ENCODE measurements at places on chromosomes 7 and 10.

DNA sequence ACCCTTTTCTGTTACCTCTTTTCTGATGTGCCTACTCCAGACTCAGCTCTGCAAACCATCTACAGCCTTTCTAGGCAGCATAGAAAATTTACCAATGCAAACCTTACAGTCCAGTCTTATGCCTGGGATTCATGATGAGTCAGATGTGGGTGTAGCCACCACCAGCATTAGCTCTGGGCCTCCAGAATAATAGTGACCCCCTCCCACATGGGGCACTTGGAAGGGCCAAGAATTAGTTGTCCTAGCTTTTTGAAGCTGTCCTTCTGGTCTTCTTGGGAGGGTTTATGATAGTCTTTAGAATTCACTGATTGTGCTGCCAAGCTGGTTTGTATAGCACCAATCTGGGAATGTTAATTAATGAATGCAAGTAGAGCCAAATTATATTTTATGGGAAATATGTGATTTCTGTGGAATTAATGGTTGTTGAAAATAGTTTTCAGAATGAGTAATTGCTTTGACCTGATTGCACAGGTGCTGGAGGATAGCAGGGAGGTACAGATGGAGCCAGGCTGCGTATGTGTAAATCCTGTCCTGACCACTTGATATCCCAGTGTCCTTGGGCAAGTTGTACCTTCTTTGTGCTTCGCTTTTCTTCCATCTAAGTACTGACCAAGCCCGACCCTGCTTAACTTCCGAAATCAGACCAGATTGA is 94.8 kb downstream of the CPED1 start:
- DNase-seq, result no peak

- no peak for DNase-seq
Measured at GRCh38 chr10:114279901-114280644, 41.0 kb downstream of the VWA2 start.

GRCh38 chr7:133688483-133689239 is 435.8 kb downstream of the EXOC4 start:
- no peak for DNase-seq

GRCh38 chr7:108054537-108054936 is 51.6 kb upstream of the LAMB1 start:
- DNase-seq, result no peak

GRCh38 chr10:44913350-44914081 is 2.4 kb downstream of the TMEM72 start:
- no peak for DNase-seq

- DNase-seq, result no peak
Measured at GRCh38 chr7:27619492-27619891, 43.2 kb downstream of the HIBADH start.

DNA sequence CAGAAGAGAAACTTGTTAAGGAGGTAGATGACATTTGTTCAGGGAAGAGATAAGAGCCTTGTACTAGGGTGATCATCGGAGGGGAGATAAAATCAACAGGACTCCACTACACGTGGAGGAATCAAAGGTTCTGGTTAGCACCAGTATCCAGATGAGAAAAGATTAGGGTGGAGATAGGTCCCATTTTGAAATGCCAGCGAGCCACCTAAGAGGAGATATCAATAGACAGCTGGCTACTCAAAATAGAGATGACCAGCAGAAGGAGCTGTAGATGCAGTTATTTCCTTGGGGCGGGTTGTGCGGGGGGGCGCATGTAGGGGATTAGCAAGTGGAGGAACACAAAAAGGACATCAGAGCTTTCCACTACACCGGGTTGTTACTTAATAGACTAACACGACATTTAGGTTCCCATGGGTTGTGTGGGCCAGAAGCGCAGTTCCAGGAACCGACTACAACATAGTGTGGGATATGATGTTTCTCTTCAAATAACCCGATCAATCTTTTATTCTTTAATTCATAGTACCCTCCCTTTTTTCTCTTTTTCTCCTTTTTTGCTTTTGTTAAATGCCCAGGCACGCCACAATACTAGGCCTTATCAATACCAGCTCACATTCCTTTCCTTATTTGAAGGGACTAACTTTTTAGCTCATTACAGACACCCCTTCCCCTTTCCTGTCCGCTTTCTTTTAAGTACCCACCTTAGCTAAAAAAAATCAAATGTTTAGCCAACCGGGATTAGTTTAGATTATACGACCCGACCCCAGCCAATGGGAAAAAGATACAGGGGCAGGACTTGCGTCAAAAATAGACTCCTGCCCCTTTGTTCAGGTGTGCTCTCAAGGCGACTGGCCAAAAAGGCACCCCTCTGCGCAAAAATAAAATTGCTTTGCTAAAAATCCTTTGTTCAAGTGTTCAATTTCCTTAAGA is 2.0 kb upstream of the KIF11 start:
- DNase-seq, result peak; percentile 46

DNA sequence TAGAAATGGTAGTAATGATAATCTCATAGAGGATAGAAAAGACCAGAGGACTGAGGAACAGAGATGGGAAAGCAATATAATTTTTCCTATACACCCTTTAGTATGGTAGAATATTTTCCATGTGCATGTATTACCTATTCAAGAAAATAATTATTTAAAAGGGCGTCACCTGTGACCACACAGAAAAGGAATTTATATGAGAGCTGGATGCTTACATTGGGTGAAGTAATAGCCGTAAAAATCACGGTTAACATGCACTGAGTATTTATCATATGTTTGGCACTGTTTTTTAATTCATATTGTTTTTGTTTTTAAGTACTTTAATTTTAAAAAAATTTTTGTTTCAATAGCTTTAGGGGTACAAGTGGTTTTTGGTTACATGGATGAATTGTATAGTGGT is 195.1 kb downstream of the IPMK start:
- DNase-seq, result no peak

GRCh38 chr10:130771491-130771946 is 540.0 kb downstream of the TCERG1L start:
- no peak for DNase-seq

DNA sequence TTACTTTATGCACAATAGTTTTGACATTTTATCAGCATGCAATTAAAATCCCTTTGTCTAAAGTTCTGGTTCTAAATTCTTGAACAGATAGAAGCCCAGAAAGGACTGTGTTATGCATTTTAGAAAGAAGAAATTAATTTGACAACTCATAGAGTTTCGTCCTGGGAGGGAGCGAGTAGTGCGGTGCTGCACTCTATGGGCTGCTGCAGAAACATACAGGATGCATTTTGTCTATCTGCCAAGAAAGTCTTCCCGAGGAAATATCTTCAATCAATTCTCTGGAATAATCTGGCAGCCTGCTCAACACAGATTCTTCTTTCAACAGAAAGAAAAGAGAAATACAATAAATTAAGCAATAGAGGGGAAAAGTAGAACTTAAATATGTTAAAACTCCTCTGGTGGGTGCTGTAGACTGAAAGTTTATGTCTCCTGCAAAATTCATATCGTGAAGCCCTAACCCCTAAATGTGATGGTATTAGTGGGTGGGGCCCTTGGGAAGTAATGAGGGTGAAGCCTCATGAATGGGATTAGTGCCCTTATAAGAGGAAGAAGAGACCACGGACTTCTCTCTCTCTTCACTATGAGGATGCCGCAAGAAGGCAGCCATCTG is 39.0 kb upstream of the IFRD1 start:
- no peak for DNase-seq

DNA sequence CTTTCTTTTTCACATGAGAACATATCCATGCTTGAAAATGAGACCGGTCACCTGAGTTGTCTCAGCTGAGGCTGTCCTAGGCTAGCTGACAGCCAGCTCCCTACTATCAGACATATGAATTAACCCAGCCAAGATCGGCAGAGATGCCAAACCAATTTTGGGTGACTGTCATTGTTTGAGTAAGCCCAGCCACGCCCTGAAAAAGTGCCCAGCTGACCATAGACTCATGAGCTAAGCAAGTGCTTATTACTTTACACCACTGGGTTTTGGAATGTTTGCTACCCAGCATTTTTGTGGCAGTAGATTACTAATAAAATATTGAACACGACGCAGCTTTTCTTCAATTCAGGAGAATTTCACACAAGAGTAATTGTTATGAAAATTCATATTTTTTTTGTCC is 265.2 kb upstream of the LYZL1 start:
- no peak for DNase-seq

DNA sequence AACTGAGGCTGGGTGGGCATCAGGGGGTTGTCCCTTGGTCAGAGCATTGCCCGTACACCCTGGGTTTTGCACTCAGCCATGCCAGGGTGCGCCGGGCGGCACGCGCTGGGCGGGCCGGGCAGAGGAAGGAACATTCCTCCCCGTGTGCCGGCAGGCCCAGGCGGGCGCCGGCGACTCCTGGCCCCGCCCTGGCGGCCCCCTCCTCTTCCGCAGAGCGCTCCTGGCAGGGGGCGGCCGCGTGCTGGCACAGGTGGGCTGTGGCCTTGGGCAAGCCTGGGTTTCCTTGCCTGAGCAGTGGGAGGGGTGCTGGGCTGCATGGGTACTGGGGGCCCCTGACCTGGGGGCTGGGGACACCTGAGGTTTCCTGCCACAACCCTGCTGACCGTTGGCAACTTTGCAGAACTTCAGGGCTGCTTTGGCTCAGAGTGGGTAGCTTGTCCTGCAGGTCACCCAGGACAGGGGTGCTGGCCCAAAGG is 3.9 kb downstream of the LFNG start:
- DNase-seq, result no peak

GRCh38 chr7:79822620-79823240 is 311.9 kb upstream of the GNAI1 start:
- DNase-seq, result no peak

DNA sequence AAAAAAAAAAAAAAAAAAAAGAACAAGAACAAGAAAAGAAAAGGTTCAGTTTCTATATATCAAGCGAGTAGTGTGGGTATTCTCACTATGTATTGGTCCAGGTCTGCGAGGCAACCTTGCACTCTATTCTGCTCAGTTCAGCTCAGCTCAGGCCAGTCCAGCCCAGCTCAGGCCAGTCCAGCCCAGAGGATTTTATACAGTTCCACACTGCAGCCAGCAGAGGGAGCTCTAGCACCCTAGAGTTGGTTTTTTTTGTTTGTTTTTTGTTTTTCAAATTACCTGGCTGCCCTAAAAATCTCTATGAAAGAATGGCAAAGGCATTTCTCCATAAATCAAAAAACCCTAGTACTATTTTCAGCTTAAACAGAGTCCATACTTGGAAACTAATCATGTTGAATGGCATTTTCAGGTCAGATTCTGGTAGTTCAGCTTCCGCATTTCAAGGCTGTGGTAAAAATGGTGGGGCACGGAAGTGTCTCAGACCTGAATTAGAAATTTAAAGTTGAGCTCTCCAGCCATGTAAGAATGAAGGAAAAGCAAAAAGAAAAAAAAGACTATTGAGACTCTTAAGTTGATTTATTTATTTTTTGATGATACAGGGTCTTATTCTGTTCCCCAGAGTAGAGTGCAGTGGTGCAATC is 55.2 kb upstream of the GSDME start:
- peak; percentile 24 for DNase-seq

GRCh38 chr10:101766753-101767599 is 8.9 kb downstream of the FGF8 start:
- DNase-seq, result no peak

- no peak for DNase-seq
Measured at GRCh38 chr7:38232502-38233366, 40.7 kb downstream of the TARP start.

GRCh38 chr7:90749774-90750173 is 153.7 kb downstream of the CDK14 start:
- no peak for DNase-seq

DNA sequence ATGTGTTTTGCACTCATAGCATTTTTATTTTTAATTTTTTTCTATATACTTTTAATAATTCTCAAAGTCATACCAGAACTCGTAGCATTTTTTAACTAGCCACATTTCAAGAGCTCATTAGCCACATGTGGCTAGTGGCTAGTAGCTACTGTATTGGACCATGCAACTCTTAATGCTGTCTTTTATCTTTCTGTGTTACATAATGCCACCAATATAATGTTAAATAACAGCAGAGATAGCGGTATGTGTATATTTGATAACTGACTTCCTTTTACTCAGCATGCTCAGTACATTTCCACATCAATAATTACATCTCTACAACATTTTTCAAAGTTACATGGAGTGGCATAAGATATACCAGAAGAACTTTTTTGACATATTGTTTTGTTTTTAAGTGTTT is 91.4 kb downstream of the CDK13 start:
- no peak for DNase-seq

DNA sequence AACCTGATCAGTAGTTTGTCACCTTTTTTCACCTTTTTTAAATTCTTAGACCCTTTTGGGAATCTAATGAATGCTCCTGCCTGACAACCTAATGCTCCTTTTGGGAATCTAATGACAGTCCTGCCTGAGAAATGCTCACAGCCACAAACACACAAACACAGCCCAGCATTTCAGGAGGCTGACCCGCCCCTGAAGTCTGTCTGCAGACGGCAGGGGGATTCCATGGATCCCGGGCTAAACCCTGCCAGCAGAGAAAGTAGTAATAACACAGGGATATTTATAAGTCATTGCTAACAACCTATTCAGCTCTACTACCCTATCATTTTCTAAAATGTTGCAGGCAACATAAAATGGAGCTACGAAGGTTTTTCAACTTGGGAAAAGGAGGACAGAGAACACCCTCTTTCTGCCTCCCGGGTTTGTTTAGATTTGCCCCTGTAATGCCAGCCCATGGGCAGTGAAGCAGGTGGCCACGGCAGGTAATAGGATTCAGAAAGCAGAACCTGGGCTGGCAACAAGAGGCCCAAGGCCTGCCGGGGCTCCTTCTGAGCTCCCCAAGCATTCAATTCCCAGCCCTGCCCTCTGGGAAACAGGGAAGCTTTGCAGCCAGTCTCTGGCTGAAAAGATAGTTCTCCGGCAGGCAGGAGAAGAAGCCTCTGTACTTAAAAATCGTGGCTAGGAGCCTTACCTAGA is 65.2 kb downstream of the CREB3L2 start:
- no peak for DNase-seq

GRCh38 chr10:6987536-6987945 is 407.5 kb upstream of the PRKCQ start:
- DNase-seq, result no peak

DNA sequence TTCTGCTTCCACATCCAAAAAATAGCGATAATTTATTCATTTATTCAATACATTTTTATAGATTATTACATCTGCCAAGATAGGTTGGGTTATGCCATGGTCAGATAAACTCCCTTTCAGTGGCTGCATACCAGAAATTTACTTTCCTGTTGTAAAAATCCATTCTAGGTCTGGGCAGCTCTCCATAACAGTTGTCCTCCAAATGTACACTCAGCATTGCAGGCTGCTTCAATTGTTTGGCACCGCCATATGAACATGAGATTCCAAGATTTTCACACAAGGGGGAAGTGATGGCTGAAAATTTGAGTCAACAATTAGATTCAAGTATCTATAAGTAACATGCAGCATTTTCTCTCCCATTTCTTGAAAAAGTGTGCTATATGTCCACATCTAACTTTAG is 568.7 kb downstream of the ETV1 start:
- DNase-seq, result no peak

All from uterus (tissue), 4 donors.